ENCODE measurements at places on chromosomes 7 and 10.

- DNase-seq, result no peak
Measured at GRCh38 chr7:127848241-127848640, 183.0 kb downstream of the LRRC4 start.

GRCh38 chr10:49733866-49734265, 28.3 kb downstream of the OGDHL start:
- no peak for DNase-seq

DNA sequence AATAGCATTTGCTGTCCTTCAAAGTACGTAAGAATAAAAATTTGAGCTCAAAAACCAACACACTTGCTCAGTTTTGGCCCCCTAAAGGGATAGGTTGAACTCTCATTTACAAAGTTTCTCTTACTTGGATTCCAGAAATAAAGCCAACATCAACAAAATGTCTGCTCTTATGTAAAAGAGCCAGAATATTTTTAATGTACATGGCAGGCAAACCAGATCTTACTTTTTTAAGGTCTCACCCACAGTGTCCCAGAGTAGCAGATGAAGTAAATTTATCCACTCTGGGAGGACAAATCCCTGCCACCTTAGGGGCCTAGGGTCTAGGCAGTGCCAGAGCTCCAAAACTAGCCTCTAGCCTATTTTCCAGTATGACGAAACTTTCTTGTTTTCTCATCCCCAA, 159.6 kb downstream of the SKAP2 start:
- DNase-seq, result no peak

- DNase-seq, result no peak
Measured at GRCh38 chr7:115087437-115087836, 165.5 kb downstream of the MDFIC start.

DNA sequence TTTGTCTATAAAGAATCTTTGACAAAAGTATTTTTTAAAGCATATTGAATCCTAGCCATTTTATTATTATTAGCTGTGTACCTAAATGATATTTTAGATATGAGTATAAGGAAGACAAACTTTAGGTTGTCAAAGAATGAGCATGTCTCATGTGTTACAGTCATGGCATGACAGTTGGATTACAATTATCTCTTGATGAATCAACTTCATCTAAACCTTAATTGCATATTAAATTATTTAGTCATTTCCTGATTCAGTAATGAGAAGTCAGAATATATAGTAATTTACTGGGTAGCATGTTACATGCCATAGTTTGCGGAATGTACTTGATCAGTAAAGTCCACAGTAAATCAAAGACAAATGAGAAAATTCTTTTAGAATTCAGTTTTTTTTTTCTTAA, 59.2 kb downstream of the MAPK8 start:
- no peak for DNase-seq

- no peak for DNase-seq
Measured at GRCh38 chr10:3776796-3777571, 8.0 kb downstream of the KLF6 start.

DNA sequence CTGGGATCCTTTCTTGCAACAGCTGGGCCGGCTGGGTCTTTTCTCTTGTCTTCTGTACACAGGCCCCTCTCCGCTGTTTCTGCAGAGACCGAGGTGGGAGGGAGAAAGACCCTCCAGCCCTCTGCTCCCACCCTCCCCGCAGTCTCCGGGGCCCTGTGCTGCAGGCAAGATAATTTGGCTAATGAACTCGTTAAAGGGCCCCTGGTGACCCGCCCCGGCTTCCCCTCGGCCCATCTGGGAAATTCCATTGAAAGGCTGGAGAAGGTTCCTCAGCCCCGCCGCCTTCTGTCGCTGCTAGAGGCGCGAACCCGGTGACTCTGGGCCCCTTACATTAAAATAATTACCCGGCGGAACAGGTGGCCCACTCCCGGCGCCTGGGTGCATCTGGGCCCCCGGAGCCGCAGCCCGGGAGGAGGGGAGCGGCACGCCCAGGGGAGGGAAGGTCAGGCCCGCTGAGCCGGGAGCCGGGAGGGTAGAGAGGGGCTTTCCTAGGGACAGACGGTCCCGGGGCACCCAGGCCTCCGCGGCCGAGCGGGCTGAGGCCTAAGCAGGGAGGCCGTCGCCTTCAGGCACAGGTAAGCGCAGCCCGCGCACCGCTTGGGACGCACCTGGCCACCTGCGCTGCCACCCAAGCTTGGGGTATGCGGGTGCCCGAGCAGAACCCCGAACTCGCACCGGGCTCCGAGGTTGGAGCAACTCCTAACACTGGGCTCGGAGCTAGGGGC, 7.3 kb upstream of the MNX1 start:
- no peak for DNase-seq

DNA sequence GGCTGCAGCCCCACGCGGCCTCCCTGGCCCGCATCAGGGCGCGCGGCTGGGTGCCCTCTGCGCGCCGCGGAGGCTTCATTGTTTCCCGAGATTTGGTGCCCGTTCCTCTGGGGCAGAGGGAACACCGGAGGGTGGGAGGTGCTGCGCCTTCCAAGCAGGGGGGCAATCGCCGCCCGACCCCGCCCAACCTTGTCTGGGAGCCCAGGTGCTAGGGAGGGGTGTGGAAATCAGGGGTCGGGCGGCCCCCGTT, 1.0 kb upstream of the NRP1 start:
- DNase-seq, result no peak

DNA sequence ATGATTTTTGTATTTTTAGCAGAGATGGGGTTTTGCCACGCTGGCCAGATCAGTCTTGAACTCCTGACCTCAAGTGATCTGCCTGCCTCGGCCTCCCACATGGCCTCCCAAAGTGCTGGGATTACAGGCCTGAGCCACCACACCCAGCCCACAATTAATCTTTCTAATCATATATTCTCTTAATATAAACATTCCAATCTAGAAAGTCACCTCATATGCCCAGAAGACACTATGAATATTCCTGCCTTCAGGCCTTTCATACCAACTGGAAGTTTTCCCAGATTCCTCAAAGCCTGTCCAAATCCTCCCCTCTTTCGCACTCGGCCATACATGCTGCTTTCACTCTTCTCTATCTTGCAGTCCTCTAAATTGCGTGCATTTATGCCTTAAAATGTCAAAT, 32.6 kb downstream of the PDZD8 start:
- no peak for DNase-seq

DNA sequence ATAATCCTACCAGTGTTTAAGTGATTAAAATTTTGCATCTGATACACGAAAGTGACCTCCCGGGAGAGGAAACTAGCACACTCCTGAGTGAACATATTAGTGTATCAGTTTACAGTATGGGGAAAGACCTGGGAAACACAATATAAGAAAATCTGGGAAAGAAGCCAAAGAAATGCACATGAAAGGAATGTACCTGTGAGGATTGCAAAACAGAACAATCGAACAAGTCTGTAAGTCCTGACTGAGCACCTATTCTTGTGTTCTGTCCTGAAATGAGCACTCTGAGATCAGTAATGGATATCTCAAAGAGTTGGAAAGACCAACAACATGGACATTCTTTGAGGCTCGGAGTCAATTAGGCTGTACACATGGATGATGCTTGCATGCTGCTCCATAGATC, 554.7 kb downstream of the SORCS3 start:
- DNase-seq, result no peak

GRCh38 chr7:155984028-155984580, 171.8 kb upstream of the SHH start:
- no peak for DNase-seq

- DNase-seq, result no peak
Measured at GRCh38 chr7:74306004-74306729, 17.0 kb downstream of the CLIP2 start.

GRCh38 chr10:30247704-30248103, 101.4 kb downstream of the MTPAP start:
- DNase-seq, result no peak

- no peak for DNase-seq
Measured at GRCh38 chr7:57388761-57389160, 61.2 kb upstream of the ZNF716 start.

- DNase-seq, result no peak
Measured at GRCh38 chr7:105943486-105943885, 19.6 kb upstream of the CDHR3 start.

DNA sequence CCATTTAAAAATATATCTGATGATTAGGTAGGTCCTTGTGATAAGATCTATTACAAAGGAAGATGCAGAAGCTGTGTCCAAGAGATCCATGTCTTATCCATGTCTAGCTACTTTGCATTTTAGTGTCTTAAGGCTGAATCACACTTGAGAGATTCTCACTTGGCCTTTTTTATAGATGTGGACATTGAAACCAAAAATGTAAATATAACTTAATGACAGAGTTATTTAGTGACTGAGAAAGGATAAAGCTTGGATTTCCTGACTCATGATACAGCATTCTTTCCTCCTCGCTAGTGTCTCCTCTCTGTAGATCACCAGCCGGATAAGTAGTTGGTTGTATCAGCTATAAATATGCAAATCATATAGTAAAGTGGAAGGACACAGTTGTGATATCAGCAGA, 23.3 kb downstream of the INHBA start:
- DNase-seq, result no peak

DNA sequence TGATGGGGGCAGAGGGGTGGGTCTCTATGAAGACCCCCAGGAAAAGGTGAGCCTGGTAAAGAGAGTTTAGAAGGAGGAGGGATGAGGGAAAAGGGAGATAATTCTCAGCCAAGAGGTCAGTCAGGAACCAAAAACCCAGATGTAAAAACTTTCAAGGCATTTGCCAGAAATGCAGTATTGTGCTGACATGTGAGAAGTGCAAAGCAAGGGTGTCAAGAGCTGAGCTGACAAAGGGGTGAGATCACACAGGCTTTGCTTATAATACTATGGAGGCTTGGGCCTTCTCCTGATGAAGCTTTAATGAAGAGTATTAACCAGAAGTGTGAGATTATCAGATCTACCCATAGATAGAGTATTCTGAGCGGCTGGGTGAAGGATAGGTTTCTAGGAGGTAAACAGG, 22.3 kb upstream of the IFRD1 start:
- no peak for DNase-seq

GRCh38 chr10:103960103-103960502, 6.8 kb upstream of the SLK start:
- no peak for DNase-seq

- no peak for DNase-seq
Measured at GRCh38 chr10:114003161-114003941, 40.3 kb upstream of the ADRB1 start.

DNA sequence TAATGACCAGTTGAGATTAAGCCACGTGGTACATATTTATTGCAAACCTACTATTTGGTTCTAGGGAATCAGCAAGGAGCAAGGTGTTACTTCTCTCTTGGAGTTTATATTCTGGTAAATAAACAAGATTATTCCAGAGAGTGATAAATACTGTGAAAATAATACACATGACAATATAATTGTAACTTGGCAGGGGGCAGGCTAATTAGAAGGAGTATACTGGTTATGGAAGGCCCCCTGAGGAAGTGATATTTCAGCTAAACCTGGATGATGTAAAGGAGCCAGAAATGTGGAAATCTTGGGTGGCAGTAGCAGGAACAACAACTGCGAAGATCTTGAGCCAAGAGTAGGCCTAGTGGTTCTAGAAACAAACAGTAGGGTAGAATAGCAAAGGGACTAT, 111.8 kb downstream of the SDK1 start:
- DNase-seq, result no peak

DNA sequence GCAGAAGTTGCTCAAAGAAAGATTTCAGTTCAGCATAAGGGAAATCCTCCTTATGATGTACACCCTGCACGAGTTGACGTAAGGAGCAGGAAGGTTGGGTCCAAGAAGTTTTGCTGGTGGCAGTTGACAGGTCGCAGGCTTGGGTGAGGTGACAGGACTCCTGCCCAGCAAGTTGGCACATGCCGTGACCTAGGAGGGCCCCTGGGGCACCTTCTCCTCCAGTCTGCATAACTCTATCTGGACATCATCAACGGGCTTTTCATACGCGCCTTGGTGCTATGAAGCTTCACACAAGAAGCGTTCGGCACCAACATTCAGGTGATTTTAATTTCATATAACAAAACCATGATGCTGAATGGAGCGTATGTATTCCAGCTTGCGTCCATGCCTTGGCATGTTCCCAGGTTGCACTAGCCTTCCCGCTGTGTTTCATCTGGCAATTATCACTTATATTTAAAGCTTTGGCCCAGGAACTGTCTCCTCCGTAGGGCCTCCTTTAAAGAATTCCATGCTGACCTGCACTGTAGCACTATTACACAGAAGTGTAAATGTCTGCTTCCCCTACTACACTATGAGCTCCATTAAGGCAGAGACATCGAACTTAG, 651.6 kb upstream of the FOXK1 start:
- no peak for DNase-seq

DNA sequence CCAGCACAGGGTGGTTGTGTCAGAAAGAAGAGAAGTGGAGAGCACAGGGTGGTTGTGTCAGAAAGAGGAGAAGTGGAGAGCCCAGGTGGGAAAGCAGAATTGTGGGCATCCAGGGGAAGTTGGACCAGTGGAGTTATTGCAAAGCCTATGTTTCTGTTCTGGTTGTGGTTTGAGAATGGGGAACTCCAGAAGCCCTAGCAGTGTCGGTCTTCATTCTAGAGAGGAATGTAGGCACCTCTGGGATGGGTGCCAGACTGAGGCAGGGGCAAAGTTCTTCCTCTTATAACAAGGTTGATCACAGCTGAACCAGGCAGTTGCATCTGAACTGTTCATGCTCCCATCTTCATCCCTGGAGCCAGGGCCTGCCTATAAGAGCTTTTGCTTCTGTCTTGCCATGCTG, 954 bp downstream of the FSCN3 start:
- no peak for DNase-seq

DNA sequence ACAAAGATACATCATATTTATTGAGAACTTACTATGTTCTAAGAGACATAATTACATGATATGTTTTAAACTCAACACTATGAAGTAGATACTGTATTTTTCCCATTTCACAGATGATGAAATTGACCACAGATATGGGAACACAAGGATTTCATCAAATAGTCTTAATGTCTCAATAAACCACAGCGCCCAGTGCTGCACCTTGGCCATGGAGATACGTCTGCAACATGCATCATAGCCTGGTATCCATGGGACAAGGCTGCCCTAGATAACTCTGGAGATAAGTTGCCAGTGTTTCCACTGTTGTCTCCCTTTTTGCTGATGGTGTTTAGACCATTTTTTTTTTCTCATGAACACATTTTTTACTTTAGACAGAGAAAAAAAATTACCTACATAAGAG, 97.5 kb downstream of the GNAT3 start:
- no peak for DNase-seq

GRCh38 chr7:38374507-38374906, 101.1 kb upstream of the TARP start:
- no peak for DNase-seq

DNA sequence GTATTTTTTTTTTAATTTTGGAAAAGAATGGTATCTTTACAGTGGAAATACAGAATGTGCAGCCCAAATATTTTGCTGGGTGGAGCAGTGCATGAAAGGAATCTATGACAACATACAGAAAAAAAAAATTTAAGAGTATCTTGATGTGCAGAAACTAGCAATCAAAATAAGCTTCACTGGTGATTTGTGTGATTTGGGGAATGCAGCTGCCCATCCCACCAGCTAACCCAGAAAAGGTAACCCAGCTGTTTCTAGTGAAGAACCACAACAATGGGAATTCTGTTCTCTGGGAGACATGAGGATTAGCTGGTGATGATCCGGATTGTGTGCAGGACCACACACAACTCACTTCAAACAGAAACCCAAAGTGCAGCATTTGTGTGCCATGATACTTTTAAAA, 375.5 kb downstream of the SEMA3D start:
- no peak for DNase-seq

GRCh38 chr7:22667187-22667561, 59.8 kb upstream of the IL6 start:
- no peak for DNase-seq

Measured in stimulated activated CD8-positive, alpha-beta memory T cell treated with anti-CD3 and anti-CD28 coated beads, Interleukin-15, amount 100 ng/mL, for 24 hours (primary cell).